Ascending aorta (tissue), 2 donors: ENCODE measurements at places on chromosomes 7 and 10. TPM values are rescaled to one million over a fixed set of nuclear protein-coding genes. Genes with fewer than 3 reads are reported as not detected.

- H3K27ac ChIP-seq, result no peak overlapping the region
- no peaks in the 10 kb centered on the region for H3K4me1 ChIP-seq
- H3K27me3 ChIP-seq, result no peaks in the 10 kb centered on the region
- no peaks in the 10 kb centered on the region for H3K36me3 ChIP-seq
These were observed 9.7 kb downstream of the STAMBPL1 start for GRCh38 chr10:88889559-88890337.

DNA sequence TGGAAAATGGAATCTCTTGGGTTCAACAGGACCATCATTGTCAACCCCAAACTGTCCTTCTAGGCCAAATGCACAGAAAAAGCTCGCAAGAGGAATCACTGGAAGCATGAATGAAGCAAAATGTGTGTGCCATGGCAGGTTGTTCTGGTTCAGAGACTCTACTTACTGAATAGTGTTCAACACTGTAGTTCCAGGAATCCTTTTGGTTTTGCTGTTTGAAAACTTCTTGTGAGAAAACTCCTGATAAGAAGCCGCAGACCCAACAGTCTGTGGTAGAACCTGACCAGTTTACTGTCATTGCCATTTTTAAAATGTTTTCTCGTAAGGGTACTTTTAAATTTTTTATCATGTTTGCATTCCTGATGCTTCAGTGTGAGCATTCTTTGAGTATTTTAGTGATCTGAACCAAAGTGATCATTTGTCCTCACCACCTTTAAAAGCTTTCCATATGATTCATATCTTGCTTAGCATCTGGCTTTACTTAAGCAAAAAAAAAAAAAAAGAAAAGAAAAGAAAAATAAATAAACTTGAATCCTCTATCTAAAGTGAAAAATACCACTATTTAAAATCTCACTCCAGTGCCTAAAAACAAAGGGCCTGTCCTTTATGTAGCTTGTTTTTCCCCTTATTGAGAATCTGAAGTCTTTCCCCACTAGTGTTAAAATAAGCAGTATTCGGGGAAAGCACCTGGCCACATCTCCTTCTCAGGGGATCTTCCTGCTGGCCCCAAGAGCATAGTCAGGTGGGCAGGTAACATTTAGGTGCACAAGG is 92.4 kb downstream of the WNT2 start:
- H3K36me3 ChIP-seq, result peaks cover under 1% of the 10 kb centered on the region
- H3K27me3 ChIP-seq, result no peaks in the 10 kb centered on the region
- no peak for DNase-seq
- H3K4me1 ChIP-seq, result no peaks in the 10 kb centered on the region

- no peaks in the 10 kb centered on the region for H3K27me3 ChIP-seq
- H3K36me3 ChIP-seq, result no peaks in the 10 kb centered on the region
- H3K4me1 ChIP-seq, result peaks cover 12% of the 10 kb centered on the region
- H3K27ac ChIP-seq, result no peak overlapping the region
- H3K4me3 ChIP-seq, result no peak overlapping the region
These were observed 49.2 kb downstream of the RHOBTB1 start for GRCh38 chr10:60894786-60895185.

DNA sequence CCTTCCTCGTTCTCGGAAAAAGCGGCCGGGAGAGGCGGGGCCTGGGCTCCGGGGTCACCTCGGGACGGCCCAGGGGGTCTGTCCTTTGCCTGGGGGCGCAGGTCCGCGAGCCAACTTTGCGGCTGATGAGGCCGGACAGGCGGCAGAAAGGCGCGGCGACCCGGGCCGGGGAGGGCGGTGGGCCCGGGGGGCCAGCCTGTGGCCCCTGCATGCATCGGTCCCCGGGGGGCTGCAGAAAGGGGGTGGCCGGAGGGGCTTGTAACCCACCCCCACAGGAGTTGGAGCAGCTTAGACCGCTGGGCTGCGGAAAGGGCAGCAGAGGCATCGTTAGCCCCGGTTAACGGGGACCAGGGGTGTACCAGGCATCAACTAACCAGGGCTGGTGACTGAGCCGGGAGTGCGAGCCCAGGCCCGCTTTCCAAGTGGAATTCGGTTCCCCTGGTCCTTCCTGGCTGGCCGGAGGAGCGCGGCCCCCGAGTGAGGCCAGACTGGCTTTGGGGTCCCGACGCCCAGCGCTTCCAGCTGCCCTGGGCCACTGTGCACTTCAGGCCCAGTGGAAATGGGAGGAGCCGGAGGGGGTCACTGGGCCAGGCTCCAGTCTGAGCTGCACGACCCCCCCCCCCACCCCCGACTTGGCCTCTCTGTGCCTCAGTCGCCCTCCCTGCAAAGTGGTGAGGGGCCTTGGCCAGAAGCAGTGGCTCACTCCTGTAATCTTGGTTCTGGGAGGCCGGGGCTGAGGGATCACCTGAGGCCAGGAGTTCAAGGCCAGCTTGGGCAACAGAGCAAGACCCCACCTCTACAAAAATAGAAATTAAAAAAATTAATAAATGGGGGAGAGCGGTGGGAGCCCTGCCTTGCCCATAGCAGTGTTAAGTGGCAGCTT is 919 bp downstream of the SLC29A4 start:
- peaks cover 8% of the 10 kb centered on the region for H3K4me1 ChIP-seq
- H3K36me3 ChIP-seq, result no peaks in the 10 kb centered on the region
- H3K4me3 ChIP-seq, result peak overlapping the region; percentile 62
- H3K27me3 ChIP-seq, result no peaks in the 10 kb centered on the region

DNA sequence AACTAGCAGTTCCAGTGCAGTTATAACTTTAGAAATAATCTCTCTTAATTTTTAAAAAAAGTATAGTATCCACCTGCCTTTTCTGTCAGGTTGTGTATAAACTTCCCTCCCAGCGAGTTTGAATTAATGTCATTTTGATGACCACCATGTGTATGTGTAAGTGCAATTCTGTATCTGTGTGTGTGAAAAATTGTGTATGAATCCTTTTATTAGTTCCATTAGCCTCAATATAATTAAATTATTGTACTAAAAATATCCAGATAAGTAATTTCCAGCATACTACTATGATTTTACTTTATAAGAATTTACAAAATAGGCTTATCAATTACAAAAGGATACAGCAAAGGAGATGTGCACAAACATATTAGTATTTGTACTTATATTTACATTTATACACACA is 421.1 kb upstream of the LRGUK start:
- no peaks in the 10 kb centered on the region for H3K27me3 ChIP-seq
- no peak for DNase-seq
- H3K27ac ChIP-seq, result no peak overlapping the region
- no peaks in the 10 kb centered on the region for H3K36me3 ChIP-seq
- no peaks in the 10 kb centered on the region for H3K4me1 ChIP-seq
- H3K4me3 ChIP-seq, result no peak overlapping the region

DNA sequence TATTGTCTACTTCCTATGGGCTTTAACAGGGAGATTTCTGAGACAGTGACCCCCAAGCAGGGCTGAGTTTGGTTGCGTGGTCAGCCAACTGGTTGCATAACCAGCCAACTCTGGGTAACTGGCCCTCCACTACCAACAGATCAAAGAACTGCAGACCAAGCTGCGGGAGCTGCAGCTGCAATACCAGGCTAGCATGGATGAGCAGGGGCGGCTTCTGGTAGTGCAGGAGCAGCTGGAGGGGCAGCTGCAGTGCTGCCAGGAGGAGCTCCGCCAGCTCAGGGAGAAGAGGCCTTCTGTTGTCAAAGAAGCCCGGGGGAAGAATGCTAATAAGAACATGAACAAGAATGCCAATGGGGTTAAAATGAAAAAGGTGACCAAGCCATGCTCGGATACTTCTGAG is 15.7 kb upstream of the FLNC start:
- DNase-seq, result no peak
- H3K27ac ChIP-seq, result no peak overlapping the region
- no peaks in the 10 kb centered on the region for H3K36me3 ChIP-seq
- H3K27me3 ChIP-seq, result no peaks in the 10 kb centered on the region
- H3K4me1 ChIP-seq, result no peaks in the 10 kb centered on the region

DNA sequence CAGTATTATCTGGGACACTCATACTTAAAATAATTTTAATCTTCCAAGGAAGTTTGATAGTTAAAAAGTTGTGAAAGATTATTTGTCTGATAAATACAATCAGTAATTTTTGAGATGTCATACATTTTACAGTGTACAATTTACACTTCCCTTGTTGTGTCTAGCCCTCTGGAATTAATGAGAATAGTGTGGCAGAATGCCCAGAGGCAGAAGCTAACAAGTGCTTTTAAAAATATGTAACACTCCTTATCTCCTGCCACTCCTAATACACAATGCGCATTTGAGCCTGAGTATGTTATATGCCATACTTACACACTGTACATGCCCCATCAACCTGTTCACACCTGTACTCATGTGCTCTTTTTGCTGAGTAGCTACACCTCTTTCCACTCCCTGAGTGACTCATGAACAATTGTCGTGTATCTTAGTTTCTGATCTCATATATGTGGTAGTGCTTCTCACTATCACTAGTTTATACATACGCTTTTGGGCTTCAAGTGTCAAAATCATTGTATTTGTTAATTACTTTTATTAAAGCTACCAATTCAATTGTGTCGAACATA is 106.9 kb upstream of the GNAI1 start:
- H3K27ac ChIP-seq, result no peak overlapping the region
- no peaks in the 10 kb centered on the region for H3K36me3 ChIP-seq
- DNase-seq, result no peak
- no peak overlapping the region for H3K4me3 ChIP-seq
- no peaks in the 10 kb centered on the region for H3K27me3 ChIP-seq
- no peaks in the 10 kb centered on the region for H3K4me1 ChIP-seq

- H3K4me3 ChIP-seq, result no peak overlapping the region
- H3K36me3 ChIP-seq, result no peaks in the 10 kb centered on the region
- DNase-seq, result no peak
- H3K27ac ChIP-seq, result no peak overlapping the region
- no peaks in the 10 kb centered on the region for H3K27me3 ChIP-seq
- H3K4me1 ChIP-seq, result no peaks in the 10 kb centered on the region
These were observed 90.3 kb upstream of the IKZF1 start for GRCh38 chr7:50214126-50214670.

DNA sequence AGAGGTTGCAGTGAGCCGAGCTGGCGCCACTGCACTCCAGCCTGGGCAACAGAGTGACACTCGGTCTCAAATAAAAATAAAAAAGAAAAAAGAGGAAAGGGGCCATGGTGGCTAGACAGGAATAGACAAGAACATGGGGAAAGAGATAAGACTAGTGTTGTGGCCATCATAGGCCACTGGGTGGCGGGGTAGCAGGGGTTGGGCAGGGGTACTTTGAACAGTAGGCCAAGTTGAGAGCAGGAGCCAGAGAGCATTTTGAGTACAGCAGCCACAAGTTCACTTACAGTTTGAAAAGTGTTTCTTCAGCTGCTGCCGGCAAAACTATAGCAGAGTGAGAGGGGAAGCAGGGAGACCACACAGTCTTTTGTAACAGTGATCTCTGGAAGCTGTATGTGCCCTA is 656.0 kb downstream of the CNTNAP2 start:
- DNase-seq, result no peak
- no peaks in the 10 kb centered on the region for H3K36me3 ChIP-seq
- no peaks in the 10 kb centered on the region for H3K4me1 ChIP-seq
- no peaks in the 10 kb centered on the region for H3K27me3 ChIP-seq

DNA sequence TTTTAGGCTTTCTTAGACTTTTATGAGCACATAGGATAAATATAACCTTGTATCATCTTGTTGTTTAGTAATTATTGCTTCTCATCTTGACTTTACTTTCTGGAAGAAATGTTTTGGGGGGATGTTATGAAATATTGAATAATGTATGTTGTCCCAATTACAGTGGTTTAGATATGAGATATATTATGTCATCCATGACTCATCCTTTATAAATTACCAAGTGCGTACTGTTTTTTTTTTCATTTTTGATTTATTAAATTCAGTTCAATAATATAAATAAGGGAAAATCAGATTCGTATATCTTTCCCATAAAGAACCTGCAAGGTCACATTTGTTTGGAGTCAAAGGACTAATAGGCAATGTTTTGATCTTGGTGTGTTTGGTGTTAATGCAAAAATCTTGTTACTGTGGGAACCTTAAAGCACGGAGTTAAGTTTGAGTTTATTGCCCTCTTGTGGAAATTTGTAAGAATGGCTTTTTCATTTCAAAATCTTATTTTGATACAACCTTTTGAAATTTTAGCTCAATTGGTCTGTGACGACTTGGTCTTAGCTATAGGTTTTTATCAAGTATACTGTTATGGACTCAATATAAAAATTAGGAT is 108.6 kb downstream of the SRI start:
- DNase-seq, result no peak
- H3K4me1 ChIP-seq, result no peaks in the 10 kb centered on the region

- no peak for DNase-seq
- H3K4me3 ChIP-seq, result no peak overlapping the region
- no peaks in the 10 kb centered on the region for H3K36me3 ChIP-seq
- H3K27me3 ChIP-seq, result no peaks in the 10 kb centered on the region
These were observed 358.2 kb upstream of the IGFBP3 start for GRCh38 chr7:46279290-46279689.

- H3K4me1 ChIP-seq, result no peaks in the 10 kb centered on the region
- DNase-seq, result no peak
- H3K36me3 ChIP-seq, result peaks cover 37% of the 10 kb centered on the region
- H3K27ac ChIP-seq, result no peak overlapping the region
- no peak overlapping the region for H3K4me3 ChIP-seq
These were observed 25.4 kb downstream of the PDGFA start for GRCh38 chr7:494259-494687.

GRCh38 chr7:91358303-91358702 is 94.1 kb downstream of the FZD1 start:
- no peaks in the 10 kb centered on the region for H3K27me3 ChIP-seq
- H3K4me3 ChIP-seq, result no peak overlapping the region
- DNase-seq, result no peak
- no peaks in the 10 kb centered on the region for H3K36me3 ChIP-seq
- no peak overlapping the region for H3K27ac ChIP-seq

GRCh38 chr7:116284390-116284789 is 74.1 kb downstream of the TES start:
- no peak overlapping the region for H3K27ac ChIP-seq
- no peaks in the 10 kb centered on the region for H3K4me1 ChIP-seq
- DNase-seq, result no peak
- H3K27me3 ChIP-seq, result no peaks in the 10 kb centered on the region

DNA sequence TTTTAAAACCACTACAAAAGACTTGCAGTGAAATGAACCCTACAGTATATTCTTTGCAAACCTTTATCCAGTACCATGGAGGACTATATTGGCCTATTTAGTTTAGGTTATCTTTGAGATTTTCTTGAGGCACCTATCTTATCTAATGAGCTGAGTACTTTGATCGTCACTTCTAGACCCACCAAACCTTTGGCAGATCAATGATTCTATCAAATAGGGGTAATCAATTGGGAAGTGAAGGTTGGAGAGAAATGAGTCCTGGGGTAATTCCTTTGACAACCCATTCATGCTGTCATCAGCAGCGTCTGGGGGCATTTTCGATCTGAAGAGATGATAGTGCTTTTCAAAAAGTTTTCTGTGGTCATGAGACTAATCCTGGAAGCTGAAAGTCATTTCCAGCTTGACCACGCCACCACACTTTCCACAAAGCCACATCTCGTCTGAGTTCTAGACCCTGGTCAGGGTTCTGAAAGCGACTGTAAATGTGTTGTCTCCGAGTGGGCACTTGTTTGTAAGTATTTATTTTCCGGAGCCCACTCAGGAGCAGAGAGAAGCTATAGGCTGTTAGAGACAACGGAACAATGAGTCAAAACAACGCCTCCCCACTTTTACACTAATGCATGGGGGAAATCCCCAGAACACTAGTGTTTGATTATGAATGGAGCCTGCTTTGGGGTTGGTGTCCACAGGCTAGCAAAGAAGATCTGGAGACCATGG is 4.8 kb downstream of the EGR2 start:
- H3K4me1 ChIP-seq, result peaks cover 9% of the 10 kb centered on the region
- no peak for DNase-seq
- peaks cover 8% of the 10 kb centered on the region for H3K27me3 ChIP-seq
- H3K27ac ChIP-seq, result no peak overlapping the region
- no peak overlapping the region for H3K4me3 ChIP-seq

Gene TIMM23
- 19.3 TPM for total RNA-seq

Gene RPP38
- not detected for total RNA-seq

Gene SPDYE11
- total RNA-seq, result not detected

Gene ZNF804B
- not detected for total RNA-seq

Gene NPC1L1
- total RNA-seq, result not detected

Gene DEPP1
- total RNA-seq, result 309 TPM
